ENCODE measurements at places on chromosomes 16 and 17.

DNA sequence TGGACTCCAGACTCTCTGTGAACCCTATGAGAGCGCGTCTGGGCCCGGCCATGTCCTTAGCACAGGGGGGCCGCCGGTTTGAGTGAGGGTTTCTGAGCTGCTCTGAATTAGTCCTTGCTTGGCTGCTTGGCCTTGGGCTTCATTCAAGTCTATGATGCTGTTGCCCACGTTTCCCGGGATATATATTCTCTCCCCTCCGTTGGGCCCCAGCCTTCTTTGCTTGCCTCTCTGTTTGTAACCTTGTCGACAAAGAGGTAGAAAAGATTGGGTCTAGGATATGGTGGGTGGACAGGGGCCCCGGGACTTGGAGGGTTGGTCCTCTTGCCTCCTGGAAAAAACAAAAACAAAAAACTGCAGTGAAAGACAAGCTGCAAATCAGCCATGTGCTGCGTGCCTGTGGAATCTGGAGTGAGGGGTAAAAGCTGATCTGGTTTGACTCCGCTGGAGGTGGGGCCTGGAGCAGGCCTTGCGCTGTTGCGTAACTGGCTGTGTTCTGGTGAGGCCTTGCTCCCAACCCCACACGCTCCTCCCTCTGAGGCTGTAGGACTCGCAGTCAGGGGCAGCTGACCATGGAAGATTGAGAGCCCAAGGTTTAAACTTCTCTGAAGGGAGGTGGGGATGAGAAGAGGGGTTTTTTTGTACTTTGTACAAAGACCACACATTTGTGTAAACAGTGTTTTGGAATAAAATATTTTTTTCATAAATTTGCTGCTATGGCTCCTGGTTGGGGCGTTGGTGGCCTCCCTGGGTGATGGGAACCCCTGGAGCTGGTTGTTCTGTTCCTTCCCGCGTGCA is 23.1 kb downstream of the STAT5A start:
- DNase-seq, result peak; percentile 96

GRCh38 chr16:49337814-49338350 is 35.7 kb upstream of the C16orf78 start:
- DNase-seq, result no peak

- DNase-seq, result no peak
Observed at GRCh38 chr16:12896562-12896961, 4.8 kb upstream of the SHISA9 start.

DNA sequence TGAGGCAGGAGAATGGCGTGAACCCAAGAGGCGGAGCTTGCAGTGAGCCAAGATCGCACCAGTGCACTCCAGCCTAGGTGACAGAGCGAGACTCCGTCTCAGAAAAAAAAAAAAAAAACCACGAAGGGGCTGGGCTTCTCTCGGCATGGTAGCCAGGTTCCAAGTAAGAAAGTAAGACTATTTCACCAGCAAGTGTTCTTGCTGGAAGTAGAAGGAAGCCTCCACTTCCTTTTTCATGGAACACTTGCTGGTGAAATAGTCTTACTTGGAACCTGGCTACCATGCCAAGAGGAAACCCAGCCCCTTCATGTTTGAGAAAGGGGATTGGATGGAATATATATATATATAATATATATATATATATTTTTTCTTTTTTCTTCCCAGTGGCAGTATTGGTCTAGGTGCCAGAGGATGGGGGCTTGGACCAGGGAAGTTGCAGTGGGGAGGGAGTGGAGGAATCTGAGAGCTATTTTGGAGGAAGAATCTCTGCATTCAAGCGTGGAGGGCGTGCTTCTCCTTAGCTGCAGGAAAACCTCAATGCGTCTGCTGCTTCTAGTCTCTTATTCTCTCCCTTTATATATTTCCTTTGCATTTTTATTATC is 7.2 kb upstream of the N4BP1 start:
- DNase-seq, result peak; percentile 19

GRCh38 chr16:71260995-71261394 is 28.2 kb downstream of the CMTR2 start:
- DNase-seq, result no peak

GRCh38 chr16:802914-803753 is 2.6 kb upstream of the GNG13 start:
- no peak for DNase-seq

DNA sequence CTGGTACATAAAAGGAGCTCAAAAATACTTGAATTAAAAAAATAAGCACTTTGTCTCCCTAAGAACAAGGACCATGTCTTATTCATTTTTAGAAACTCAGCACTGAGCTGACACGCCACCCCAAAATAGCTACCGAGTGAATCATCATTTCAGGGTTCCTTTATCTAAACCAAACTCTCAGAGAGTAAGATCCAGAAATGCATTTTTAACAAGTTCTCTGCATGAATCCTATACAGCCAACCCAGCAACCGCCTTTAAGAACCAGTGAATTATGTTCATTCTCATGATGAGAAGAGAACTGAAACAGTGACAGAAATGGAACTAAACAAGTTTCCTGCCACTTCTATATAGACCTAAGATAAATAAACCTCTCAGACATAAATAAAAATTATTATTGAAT is 8.7 kb downstream of the C16orf87 start:
- peak; percentile 81 for DNase-seq

DNA sequence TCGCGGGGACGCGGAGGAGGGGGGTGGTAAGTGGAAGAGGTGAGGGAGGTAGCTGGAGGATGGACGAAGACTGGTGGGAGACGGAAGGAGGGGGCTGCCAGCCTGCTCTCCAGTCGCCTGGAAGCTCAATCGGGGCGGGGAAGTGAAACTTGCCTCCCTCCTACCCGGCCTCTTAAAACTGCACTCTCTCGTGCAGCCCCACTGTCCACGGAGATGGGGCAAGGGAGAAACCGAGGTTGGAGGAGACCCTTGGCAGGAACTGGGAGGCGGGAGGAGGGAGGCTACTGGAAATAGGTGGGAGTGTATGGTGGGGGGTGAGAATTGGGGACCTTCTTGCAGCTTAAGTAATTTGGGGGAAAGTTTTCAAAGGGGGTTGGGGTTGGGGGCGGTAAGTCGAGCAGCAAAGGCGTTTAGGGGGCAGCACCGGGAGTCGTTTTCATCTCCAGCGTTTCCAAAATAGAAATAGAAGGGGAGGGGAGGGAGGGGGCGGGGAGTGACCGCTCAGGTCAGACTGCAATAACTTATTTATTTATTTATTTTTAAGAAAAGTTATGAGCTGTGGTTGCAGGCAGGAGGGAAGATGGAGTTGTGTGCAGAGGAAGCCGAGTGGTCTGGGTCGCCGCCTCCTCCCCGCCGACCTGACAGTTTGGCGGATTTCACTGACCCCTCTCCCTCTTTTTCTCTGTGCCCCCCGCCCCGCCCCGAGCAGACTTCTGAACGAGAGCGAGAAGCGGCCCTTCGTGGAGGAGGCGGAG is 1.4 kb downstream of the SOX9 start:
- peak; percentile 40 for DNase-seq

DNA sequence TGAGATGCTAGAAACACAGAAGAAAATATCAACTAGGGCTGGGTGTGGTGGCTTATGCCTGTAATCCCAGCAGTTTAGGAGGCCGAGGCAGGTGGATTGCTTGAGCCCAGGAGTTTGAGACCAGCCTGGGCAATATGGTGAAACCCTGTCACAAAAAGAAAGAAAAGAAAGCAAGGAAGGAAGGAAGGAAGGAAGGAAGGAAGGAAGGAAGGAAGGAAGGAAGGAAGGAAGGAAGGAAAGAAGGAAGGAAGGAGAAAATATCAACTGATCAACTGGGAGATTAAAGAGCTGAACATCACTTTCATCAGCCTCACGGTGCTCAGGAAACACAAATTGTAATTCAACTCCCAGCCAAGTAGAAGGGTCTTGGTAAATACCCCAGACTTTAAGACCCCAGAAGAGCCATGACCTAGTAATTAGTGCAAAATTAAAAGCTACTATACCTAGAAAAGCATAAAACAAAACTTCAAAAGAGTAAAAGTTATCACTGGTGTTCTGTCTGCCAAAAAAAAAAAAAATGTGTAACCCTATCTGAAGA is 27.8 kb upstream of the SLFN13 start:
- no peak for DNase-seq

GRCh38 chr17:32835291-32835761 is 41.6 kb downstream of the MYO1D start:
- no peak for DNase-seq

GRCh38 chr17:9009737-9010136 is 11.6 kb upstream of the NTN1 start:
- DNase-seq, result no peak

GRCh38 chr16:87133112-87133850 is 183.9 kb downstream of the C16orf95 start:
- DNase-seq, result no peak

DNA sequence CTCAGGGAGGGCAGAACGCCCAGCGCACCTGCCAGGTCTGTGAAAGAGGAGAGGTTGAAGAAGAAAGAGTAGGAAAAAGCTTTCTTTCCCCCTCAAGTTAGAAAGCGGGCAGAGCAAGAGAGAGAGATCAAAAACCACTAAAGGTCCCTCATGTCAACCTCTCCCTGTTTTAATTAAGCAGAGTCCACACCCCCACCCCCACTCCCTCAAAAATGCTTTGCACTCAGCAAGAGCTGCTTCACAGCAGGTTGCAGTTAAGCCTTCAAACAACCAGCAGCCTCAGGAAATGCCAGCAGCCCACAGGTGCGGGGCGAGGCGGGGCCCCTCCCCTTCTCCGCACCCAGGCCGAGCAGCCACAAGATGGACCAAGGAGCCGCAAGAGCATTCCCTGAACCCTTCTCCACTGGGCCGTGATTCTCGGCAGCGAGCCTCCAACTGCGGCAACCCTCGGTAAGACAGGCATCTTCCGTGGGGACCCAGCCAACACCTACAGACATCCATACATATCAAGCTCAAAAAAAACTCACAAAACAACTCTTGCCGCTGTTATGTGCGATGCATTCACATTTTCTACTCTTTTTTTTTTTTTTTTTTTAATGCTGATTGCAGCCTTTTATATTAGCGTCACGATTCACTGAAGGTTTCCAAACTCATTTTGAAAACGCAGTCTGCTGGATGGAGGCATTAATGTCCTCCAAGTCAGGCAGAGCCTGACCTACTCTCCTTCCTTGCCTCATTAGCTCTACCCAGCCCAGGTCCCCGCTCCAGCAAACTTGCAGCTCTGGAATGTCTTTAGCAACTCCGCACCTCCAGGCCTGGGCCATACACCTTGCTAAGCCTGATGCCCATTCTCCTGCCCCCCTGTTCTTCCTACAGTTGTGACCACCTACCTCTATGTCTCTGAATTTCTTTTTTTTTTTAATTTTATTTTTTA is 66.1 kb downstream of the AXIN2 start:
- DNase-seq, result peak; percentile 32

- DNase-seq, result no peak
Observed at GRCh38 chr16:79850348-79850747, 249.8 kb upstream of the MAF start.

DNA sequence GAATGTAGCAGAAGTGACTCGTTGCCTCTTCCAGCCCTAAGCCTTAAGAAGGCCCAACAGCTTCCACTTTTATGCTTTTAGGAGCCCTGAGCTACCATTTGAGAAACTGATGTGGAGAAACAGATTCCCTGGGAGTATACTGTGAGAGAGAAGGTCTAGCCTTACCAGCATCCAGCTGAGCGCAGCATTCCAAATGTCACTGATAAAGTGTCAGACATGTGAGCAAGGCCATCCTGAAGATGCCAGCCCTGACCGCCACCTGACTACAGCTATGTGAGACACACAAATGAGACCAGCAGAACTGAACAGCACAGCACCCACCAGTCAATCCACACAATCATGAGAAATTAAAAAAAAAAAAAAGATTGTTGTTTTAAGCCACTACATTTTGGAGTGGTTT is 18.6 kb upstream of the MED13 start:
- no peak for DNase-seq

DNA sequence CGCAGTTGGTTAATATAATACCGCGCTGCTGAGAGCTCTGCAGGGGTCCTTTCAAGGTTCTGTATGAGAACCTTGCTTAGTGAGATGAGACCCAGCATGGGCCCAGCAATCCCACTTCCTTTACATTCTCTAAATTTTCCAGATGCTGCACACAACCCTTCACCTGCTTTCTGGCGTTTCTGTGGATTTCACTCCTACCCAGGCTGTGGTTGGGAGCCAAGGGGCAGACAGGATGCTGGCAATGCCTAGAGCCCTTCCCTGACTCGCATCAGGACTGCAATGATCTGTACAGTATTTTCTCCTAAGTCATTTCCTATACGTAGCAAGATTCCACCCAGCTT is 10.1 kb upstream of the PIPOX start:
- DNase-seq, result no peak

GRCh38 chr16:6155271-6155670 is 1057.7 kb upstream of the EEF2KMT start:
- DNase-seq, result no peak

DNA sequence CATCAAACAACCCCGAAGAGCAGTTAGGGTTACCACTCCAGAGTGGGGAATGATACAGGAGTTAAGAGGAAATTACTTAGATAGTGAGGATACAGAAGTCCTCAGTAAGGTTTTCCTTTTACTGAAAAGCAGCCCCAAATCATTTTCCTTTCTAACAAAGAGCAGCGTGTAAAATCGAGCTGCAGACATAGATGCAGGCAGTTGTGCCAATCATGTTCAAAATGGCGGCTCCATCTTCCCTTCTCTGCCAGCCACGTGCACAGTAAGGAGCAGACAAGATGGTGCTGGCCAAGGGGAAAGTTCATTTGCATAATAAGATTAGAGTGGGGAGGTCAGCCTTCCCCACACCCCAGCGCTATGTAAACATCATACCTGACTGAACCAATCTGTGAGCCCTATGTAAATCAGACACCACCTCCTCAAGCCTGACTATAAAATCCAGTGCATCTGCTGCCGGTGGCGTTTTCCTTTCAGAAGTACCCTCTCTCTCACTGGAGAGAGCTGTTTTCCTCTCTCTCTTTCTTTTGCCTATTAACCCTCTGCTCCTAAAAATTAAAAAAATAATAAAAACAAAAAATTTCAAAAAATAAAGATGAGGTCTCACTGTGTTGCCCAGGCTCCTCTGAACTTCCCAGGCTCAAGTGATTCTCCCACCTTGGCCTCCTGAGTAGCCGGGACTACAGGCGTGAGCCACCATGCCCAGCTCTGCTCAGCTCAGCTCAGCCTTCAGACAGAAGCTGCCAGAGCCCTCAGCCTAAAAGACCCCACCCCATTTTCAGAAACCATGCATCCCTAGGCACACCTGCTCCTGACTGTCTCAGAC is 2.6 kb upstream of the SRL start:
- peak; percentile 53 for DNase-seq
